ENCODE measurements at places on chromosomes 1 and 21. TPM values are rescaled to one million over a fixed set of nuclear protein-coding genes. Genes with fewer than 3 reads are reported as not detected.

GRCh38 chr1:175090780-175091179 lies 23.1 kb downstream of the TNN start:
- no peak for DNase-seq

GRCh38 chr1:154736841-154737240 lies 128.9 kb upstream of the ADAR start:
- DNase-seq = no peak

The CYP4Z1 gene
- 3.5 TPM for total RNA-seq

DNA sequence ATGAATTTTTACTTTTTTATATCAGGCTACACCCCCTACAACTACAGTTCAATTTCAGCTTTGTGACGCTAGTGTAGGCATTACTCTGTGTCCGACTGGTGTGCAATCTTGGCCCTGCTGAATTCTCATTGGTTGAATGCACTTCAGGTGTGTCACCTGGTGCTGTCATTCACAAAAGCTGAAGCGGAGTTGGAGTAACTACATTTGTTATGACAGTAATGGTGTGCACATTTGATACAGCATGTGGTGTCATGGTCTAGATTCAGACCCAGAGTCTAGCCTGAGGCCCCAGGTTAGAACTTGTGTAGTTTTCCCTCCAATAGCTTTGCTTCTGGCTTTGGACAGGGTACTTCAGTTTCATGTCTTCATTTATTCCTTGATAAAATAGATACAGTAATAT lies 88.7 kb downstream of the C1orf94 start:
- DNase-seq = no peak

DNA sequence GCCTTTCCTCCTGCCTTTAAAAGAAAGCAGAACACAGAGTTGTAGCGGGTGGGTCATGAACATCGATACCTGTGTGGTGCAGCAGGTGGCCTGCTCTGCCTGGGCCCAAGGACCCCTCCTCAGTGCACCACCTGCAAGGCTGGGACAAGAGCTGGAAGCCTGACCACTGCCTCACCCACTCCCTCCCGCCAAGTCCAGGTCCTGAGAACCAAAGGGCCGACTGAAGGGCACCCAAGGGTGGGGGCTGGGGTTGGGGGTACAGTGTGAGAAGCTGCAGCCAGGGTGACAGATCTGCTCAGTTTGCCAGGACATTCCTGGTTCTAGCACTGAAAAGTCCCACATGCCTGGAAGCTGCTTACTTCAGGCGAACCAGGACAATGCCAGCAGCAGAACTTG lies 36.1 kb downstream of the NTPCR start:
- DNase-seq = no peak

All from sciatic nerve (tissue), 2 donors.